Activated naive CD4-positive, alpha-beta T cell treated with Interleukin-2 at 50 U/mL for 16 hours (primary cell): ENCODE measurements at places on chromosomes 2 and 18.
A peak's percentile ranks its signal among the peaks of the same experiment; 100 is the strongest.

DNA sequence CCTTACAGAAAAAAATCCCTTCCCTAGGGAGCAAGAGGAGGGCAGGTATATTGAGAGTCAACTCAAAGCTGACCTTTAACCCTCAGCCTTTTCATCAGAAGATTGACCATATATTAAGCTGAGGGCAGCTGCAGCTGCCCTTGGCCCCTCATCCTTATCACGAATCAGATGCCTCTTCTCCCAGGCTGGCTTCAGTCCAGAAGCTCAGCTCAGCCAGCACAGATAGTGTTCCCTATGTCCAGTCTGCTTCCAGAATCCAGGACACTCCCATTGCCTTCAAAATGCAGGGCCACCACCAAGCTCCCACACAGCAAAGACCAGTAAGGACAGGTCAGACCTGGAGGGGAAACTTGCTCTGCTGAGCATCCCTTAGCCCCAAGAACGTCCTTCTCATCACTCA is 146.1 kb downstream of the BCL11A start:
- no peak for DNase-seq

- DNase-seq: peak; percentile 83
Observed at GRCh38 chr18:13375302-13376255, 157.0 kb downstream of the LDLRAD4 start.

DNA sequence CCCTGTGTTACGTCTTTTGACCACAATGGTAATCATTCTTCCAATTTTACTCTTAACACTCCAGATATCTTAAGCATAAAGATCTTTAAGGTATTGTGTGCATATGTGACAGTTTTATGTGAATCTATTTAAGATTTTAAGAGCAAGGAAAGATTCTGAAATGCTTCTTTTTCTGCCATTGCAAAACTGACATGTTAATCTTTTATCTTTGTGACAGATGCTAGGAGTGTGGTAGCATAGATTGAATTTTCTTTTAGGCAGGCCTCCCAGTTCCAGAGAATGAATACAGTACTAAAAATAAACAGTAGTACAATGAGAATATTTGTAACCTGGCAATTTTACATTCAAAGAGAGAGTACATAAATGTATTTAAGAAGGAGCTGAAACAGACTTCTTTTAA is 232.5 kb upstream of the ZSWIM2 start:
- DNase-seq: no peak

GRCh38 chr2:205352593-205352992 is 329.7 kb upstream of the NRP2 start:
- no peak for DNase-seq

- DNase-seq: no peak
Observed at GRCh38 chr2:111035830-111036441, 84.8 kb upstream of the BCL2L11 start.

DNA sequence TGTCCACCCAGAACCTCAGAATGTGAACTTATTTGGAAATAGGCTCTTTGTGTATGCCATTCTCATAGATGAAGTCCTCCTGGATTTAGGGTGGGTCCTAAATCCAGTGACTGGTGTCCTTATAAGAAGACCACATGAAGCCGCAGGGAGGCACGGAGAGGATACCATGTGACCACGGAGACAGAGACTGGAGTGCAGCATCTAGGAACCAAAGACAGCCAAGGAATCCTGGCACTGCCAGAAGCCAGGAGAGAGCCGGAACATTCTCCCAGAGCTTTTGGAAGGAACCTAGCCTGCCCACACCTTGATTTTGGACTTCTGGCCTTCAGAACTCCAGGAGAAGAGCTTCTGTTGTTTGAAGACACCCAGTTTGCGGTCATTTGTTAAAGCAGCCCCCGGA is 49.7 kb downstream of the ARL4C start:
- no peak for DNase-seq

- no peak for DNase-seq
Observed at GRCh38 chr2:29640360-29640759, 281.0 kb downstream of the ALK start.

DNA sequence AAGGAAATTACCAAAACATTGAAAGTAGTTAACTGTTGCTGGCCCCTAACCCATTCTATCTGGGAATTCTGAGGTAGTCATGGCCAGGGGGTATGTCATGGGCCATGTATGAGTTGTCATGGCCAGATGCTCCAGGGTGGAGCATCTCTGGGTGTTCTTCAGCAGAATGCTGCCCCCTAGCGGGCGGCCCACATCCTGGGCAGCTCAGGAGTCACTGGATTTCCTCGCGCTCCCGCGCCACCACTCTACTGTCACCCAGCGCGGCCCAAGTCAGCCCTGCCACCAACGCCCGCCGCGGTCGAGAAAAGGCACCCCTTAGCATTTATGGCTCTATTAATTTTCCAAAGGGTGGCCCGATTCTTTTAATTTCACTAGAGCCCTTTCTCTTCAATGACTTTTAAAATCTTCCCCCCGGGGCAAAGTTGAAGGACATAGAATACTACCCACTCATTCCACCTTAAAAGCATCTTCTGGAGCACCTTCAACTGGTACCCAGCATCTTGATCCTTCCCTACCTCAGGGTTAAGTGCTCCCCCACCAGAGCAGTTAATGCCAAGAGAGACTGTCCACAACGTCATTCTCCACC is 41.6 kb downstream of the PKDCC start:
- peak; percentile 76 for DNase-seq

DNA sequence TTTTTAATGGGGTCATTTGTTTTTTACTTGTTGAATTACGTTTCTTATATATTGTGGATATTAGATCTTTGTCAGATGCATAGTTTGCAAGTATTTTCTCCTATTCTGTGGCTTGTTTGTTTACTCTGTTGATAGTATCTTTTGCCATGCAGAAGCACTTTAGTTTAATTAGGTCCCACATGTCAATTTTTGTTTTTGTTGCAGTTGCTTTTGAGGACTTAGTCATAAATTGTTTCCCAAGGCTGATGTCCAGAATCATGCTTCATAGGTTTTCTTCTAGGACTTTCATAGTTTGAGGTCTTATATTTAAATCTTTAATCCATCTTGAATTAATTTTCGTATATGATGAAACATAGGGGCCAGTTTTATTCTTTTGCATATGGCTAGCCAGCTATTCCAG is 13.2 kb downstream of the PIKFYVE start:
- DNase-seq: no peak
